Stimulated activated CD8-positive, alpha-beta memory T cell treated with anti-CD3 and anti-CD28 coated beads, Interleukin-7, amount 100 ng/mL, for 1 hour (primary cell): ENCODE measurements at places on chromosomes 2 and 18.

- DNase-seq: no peak
Observed at GRCh38 chr2:118490330-118490729, 357.1 kb downstream of the EN1 start.

DNA sequence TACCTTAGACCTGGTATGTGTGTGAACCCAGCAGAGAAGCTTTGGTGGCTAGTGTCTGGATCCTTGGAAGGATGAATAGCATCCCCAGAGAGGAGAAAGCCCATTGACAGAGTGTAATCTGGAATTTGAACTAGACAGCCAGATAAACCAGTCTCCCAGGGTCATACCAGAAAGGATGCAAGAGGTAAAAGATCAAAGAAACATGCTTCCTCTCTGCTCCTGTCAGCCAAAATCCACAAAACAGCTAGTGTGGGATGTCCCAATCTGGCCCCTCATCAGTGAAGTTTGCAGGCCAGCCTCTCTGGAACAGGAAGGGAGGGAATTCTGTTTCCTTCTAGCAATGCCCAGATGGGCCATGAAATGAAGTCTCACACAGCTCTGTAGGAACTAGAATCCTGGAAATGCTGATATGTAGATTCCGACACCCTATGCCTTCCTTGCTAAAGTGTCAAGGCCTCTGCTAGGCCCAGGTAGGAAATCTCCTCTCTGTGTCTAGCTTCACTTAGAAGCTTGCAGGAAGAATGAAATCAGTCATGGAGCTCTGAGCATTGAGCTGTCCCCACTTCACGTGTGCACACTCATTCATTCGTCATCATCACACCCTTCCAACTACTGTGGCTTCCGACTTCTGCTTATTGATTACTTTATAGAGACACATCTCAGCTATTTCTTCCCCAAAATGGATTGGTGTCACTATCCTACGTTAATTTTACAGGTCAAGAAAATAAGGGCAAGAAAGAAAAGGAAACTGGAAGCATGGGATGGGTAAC is 38.0 kb downstream of the EVA1A start:
- no peak for DNase-seq

DNA sequence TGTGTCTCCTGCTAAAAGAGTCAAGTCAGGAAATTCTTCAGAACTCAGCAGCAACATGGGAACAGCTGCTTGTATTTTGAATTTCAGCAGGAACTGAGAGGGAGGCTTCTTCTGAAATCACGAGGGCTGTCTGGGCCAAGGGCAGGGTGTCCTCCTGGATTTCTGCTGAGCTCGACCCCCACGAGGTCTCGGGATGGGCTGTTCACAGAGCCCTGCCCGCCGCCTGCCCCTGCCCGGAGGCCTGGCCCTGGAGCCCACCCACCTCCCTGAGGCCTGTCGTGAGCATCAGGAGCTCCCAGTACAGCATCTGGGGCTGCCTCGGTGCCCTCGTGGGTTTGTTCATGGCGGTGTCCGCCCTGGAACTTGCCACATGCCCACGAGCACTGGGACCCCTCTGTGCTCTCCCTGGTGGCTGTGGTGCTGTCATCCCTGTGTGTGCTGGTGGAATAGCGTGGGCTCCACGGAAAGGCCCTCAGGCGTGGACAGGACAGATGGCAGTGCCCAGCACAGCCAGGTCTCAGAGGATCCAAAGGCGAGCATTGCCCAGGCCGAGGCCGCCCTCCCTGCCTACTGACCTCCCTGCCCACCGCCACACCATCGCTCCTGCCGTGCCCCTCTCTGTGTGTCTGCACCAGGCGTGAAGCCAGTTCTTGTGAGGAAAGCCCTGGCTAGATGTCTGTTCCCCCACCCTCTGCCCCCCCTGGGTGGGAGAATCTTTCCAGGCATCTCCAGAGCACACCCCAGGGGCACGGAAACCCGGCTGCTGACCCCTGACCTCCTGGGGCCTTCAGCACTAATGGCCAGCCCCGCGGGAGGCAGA is 25.9 kb downstream of the RAMP1 start:
- DNase-seq: no peak

GRCh38 chr2:27027211-27027651 is 5.5 kb upstream of the TMEM214 start:
- no peak for DNase-seq

DNA sequence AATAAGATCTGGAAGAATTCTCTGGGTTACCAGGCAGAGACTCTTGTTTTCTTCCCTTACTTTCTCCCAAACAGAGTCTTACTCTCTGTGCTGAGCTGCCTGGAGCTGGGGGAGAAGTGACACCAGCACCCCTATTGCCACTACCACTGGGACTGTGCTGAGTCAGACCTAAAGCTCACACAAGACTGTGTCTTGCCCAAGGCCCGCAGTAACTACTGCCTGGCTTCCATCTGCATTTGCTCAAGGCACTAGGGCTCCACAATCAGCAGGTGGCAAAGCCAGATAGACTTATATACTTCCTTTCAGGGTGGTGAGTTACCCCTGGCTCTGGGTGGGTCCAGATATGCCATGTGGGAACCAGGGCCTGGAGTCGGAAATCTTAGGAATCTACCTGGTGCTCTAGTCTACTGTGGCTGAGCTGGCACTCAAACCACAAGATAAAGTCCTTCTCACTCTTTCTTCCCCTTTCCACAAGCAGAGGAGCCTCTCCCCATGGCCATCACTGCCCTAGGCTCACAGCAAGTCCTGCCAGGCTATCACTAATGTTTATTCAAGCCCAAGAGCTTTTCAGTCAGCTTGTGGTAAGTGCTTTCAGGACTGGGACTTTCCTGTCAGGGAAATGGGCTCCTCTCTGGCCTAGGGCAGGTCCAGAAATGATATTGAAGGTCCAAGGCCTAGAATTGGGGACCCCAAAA is 27.6 kb upstream of the SERPINB2 start:
- no peak for DNase-seq

GRCh38 chr2:136527560-136527959 is 237.8 kb upstream of the THSD7B start:
- no peak for DNase-seq

GRCh38 chr2:162401871-162402270 is 57.9 kb downstream of the GCA start:
- no peak for DNase-seq

DNA sequence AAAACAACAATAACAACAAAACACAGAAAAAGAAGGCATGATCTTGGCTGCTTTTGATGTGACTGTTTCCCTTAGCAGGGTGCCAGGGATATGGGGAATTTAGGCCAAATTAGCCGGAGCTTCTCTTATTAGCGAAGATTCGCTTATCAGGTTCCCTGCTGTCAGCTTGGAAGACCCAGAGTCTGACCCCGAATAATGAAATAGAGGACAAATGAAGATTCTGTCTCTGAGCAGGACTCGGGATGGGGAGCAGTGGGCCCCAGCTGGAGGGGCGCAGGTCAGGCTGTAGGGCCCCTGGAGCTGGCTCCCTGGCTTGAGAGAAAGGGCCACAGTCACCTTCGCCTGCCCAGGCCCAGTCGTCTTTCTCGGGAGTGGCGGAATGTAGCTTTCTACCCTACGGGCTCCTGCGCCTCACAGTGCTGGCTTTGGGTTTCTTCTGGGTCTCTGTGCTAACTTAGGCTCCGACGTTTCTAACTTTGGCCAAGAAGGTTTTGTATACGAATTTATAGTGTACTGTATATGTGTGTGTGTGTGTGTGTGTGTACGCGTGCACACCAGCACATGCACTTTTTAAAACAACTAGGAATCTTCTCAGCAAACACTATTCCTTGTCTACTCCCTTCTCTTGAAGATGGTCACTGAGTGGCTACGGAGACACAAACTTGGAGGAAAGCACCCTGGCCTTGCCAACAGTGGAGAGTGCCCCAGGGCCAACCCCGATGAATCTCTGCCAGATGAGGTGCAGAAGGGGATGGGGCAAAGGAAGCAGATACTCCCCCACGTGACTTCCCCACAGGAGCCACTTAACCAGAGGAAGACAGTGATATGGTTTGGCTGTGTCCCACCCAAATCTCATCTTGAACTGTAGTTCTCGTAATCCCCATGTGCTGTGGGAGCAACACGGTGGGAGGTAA is 195.6 kb upstream of the COPS8 start:
- no peak for DNase-seq

GRCh38 chr2:84830095-84830494 is 50.8 kb downstream of the TRABD2A start:
- DNase-seq: no peak

- no peak for DNase-seq
Observed at GRCh38 chr2:127421116-127421800, 3.0 kb downstream of the PROC start.

DNA sequence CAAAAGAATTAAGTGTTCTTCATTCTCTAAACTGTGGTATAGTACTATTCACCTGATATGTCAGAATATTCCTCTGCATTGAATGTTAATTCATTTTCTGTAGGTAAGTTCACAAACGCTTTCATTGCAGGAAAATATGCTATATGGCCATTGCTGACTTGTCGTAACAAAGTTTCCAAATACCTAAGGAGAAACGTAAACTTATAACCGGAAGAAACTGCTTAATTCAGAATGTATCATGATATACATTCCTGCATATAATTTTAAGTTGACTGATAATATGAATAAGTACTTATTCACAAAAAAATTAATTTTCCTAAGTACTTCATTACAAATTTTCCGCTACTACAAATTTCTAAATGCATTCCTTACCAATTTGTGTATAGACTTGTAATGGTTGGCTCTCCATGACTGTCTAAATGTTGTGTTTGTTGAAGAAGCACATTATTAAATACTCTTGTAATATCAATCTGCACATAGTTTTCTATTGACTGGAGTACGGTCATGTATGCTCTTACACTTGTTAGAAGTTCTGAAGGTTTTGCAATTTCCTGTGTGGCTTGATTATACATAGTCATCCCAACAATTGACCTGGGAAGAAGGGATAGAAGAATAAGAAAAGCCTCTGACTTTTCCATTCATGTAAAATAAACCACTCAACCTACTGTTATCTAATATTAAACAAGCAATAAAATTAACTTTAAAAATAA is 85.4 kb downstream of the NCKAP1 start:
- no peak for DNase-seq

- DNase-seq: no peak
Observed at GRCh38 chr2:120831086-120831485, 95.4 kb downstream of the GLI2 start.
